ENCODE measurements at places on chromosomes 7 and 10.

DNA sequence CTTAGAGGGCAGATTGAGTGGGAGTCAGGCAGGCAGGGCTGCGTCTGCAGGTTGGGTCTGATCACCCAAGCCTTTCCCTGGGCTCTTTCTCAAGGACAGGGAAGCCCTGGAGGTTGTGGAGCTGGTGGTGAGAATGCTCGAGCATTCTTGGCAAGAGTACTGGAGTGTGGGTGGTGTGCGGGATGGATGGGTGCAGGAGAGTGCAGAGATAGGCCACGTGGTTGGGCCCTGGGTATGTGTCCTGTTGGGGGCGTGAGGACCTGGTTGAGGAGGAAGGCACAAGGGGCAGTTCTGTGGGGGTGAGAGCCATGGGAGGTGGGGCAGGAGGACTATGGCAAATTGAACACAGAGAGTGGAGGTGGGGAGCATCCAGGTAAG lies 135.9 kb downstream of the PTPN20 start:
- DNase-seq, result no peak

GRCh38 chr10:129517680-129518057 lies 50.6 kb downstream of the MGMT start:
- no peak for DNase-seq

DNA sequence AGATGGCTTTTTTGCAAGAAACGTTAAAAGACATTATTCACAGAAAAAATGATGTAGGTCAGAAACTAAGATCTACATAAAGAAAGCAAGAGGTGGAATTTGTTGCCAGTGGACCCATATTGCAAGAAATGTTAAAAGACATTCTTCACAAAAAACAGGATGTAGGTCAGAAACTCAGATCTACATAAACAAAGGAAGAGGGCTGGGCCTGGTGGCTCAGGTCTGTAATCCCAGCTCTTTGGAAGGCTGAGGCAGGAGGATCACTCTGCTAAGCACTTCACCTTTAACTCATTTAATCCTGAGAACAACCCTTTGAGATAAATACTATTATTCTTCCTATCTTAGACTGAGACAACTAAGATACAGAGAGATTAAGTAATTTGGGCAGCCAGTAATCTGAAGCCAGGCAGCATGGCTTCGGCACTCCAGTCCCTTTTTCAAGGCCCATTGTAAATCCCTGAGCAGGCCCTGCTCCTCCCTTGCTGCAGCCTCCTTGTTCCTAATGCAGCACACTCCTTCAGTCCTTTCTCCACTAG lies 11.6 kb downstream of the ZFAND4 start:
- DNase-seq, result no peak

DNA sequence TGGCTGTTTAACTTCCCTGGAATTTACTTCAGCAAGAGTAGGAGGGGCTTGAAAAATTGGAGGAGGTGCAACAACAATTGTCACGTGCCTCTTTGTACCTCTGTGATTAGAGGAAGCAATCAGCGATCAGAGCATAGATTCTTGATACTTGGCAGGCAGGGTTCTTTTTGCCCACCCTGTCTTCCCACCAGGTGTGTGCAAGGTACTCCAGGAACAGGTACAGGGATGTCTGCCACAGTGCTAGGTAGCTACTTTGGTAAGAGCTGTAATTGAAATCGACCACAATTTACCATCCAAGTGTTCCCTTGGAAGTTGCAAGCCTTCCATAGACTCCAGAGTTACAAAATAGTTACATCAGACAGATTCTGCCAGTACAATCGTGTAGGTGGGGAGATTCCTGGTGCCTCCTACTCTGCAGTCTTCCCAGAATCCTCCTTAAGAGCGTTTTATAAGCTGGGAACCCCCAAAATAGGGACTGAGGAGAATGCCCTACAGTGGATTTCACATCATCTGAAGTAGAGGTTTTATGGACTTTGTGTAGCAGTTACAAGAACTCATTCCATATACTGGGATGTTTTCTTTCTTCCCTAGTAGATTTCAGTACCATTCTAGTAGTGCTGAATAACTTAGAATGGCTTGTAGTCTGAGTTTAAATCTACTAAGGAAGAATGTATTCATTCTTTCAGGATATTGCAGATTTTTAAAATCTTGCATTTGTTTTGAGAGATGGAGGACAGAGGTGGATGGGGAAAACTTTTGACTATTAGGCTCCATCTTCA lies 101.9 kb downstream of the EXOC4 start:
- no peak for DNase-seq

DNA sequence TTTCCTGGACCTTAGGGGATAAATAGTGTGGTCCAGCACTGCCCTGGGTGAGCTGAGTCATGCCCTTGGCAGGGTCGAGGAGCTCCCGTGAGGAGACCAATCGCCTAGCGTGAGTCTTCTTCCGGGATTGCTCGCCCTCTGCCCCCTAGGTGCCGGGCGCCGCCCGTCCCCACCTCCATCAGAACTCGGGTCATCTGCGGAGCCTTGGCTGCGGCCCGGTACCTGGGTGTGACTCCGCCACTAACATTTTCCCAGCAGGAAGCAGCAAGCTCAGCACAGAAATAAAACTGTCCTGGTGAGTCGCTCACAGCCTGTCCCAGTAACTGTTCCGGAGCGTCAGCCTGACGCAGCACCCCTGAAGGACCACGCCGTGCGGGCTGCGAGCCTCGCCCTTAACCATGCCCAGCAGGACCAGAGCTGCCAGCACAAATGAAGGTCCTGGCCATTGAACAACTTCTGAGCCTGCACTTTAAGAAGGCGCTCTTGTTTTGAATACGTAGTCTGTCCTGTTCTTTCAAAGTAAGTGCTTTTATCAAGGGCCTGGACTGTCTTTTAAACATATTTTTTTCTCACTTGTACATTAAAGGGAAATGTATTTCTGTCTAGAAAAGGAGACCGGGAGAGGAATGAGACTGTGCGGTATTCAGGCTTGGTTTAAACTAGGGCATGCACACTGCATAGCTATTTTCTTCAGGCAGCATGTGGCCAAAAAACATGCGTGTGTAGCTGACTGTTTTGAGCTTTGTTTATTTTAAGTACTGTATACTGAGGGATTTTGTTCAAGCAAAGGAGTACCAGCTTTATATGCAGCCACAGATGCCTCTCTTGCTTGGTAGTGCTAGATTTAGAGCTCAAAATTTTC lies 136.7 kb downstream of the HECW1 start:
- no peak for DNase-seq

DNA sequence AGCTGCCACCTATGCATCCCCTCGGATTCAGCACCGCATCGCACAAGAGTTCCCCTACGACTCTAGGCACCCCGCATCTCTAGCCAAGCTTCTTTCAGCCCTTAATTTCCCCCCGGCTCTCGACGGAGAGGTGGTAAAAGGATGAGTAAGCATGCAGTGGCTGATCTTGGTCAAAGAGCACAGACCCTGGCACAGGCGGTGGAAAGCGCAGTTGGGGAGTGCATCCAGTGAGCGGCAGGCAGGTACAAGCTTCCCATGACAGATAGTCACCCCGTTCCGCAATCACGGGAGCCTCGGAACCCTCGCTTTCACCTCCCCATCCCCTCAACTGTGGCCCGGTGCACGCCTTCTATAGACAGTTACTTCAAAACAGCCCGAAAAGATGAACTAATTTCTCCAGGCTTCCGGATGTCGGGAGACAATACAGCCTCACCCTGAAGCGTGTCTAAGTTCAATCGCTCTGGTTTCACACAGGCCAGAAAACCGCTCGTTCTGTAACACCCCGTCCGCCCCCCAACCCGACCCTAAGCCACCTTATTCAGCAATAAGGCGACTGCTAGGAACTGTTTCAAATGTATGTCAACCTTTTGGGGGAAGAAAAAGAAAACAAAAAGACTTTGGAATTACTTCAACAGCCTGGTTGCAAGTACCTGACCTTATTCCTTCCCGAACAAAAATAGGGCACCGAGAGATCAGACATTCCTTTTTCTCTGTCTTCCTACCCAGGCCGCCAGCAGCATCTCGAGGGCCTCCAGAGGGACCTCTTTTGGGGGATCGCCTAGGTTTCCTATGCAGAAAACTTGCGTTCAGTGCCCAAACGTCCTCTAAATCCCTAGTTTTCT lies 1.4 kb downstream of the RHEB start:
- peak; percentile 41 for DNase-seq

DNA sequence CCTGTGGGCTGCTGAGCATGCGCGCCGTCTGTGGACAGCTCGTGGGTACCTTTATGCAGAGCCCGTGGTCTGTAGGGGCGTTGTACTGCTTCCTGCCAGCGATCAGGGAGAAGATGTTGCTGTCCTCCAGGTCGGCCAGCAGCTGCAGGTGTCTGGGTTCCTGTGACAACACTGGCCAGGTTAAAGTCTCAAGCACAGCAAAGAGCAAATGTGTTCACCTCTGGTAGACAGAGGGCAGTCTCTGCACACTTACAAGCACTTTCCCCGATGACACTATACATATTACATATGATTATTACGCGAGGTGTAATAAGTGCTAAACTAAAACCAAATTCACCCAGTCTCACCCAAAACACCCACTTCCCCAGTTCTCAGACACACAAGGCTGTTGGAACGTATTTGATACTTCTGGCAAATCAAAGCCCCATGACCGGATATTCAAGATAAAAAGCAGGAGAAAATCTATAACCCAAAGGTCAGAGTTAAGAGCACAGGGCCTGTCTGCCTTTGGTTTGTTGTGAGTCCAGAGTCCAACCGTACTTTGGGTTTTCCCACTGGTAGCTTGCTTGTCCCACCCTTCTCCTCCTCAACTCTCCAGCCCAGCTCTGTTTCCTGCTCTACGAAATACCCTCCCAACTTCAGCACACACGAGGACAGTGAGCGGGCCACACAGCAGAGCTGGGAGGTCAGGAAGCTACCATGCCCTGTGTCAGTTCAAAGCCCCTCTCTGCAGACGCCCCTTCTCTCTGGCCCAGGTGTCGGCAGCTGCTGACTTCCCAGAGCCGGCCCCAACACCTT lies 49.7 kb upstream of the DDC start:
- no peak for DNase-seq

- DNase-seq, result no peak
Observed at GRCh38 chr7:133797818-133798520, 329.2 kb upstream of the LRGUK start.

GRCh38 chr7:100865938-100866728 lies 1.1 kb upstream of the TRIP6 start:
- peak; percentile 38 for DNase-seq

DNA sequence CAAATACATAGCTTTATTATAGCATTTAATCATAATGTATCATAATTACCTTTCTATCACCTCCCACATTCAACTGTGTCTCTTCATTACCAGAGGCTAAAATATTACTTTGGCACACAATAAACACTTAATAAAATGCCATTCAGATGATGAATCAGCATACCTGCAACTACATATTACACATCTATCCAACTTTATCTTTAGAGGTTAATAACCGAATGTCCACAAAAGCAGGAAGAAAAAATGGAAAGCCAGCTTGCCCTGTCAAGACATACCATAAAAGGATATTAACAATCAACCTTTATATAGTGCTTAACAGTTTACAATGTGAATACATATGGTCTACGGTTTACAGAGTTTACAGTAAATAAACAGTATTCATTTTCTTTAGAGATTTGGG lies 12.7 kb downstream of the CACUL1 start:
- DNase-seq, result no peak

- DNase-seq, result no peak
Observed at GRCh38 chr10:5354068-5354467, 10.7 kb upstream of the UCN3 start.

GRCh38 chr10:113026679-113027078 lies 76.6 kb downstream of the TCF7L2 start:
- no peak for DNase-seq

DNA sequence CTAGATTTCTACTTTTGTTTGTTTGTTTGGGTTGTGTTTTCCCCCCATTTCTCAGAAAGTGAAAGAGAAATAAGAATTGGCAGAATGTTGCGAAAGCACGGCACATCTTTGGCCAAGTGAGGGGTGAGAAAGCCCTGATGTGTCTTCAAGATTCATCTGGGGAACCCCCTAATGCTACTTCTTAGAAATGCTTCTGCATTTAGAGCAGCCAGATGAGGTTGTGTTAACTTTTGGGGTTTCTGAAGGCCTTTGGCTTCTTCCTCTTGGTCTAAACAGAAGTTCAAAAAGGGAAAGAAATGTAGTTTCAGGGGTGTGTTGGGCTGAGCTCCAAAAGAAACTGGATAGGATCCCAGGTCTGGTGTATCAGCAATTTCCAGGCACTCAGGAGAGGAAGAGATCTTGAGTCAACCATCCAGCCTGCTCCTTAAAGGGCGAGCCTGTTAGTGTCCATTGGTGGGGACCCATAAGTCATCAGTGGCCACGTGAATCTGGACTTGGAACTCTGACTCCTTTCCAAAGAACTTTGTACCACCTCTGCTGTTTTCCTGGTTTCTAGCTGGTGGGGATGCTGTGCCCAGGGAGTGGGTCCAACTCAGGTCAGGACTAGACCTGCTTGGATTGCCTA lies 6.5 kb downstream of the DUSP5 start:
- no peak for DNase-seq

DNA sequence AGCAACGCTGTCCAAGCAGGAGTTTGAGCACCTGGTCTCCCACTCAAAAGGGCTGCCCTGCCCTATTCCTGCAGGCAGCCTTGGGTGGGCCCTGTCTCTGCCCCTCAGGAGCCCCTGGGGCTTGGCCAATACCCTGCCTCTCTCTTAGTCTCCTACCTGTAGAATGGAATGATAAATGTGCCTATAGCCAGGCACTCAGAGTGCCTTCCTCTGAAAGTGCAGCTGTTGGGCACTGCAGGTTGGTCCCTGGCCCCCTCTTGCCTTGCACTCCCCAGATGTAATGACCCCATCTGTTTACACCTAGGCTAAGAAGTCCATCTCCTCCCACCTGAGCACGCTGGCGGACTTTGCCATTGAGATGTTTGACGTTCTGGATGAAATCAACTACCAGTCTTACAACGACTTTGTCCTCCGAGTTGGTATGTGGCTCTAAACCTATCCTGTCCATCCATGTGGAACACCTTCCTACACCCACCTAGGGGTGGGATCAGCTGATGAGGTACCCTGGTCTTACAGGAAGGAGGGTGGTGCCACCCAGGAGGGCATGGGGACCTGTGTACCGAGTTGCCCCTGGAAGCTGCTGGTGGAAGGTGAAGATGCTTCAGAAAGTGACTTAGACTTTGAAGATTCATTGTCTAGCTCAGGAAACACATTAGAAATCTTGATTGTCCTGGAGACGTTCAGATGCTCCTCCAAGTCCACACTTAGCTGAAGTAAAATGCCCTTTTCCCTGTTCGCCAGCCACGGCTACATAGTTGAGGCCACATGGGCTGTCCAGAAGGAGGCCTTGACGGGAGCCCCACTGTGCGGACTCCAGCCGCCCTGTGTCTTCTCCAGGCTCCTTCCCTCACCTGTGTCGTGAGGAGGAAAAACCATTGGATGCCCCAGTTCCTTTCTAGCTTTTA lies 134.1 kb downstream of the ADCY1 start:
- no peak for DNase-seq

DNA sequence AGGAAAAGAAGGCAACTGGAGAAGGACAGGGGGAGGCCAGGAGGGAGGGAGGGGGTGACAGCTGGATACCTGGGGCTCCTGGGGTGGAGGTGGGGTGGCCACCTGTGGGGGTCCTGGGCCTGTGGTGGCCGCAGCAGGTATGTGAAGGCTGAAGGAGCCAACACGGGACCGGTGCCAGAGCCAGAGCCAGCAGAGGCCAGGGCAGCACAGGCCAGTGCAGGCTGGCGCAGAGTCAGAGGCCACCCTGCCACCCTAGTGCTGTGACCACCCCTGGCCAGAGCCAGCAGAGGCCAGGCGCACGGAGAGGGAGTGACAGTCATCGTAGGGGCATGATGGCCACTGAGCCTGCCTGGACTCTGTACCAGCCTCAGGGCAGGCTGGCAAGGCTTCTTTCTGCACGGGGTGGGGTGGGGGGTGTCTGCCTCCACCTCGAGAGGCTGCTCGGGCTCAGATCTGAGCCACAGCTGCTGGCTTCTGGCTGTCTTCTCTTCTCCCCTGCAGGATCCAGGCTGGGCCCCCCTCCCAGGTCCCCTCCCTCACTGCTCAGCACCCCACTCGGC lies 28.8 kb downstream of the YKT6 start:
- DNase-seq, result no peak

Measured in stimulated activated CD4-positive, alpha-beta T cell treated with anti-CD3 and anti-CD28 coated beads, Interleukin-12 subunit alpha, Interleukin-12 subunit beta, amount 100 ng/mL, for 4 hours (primary cell).